ENCODE measurements at places on chromosomes 4 and X.
A peak's percentile ranks its signal among the peaks of the same experiment; 100 is the strongest.

- DNase-seq = no peak
Measured at GRCh38 chr4:86452422-86452891, 92.6 kb upstream of the MAPK10 start.

DNA sequence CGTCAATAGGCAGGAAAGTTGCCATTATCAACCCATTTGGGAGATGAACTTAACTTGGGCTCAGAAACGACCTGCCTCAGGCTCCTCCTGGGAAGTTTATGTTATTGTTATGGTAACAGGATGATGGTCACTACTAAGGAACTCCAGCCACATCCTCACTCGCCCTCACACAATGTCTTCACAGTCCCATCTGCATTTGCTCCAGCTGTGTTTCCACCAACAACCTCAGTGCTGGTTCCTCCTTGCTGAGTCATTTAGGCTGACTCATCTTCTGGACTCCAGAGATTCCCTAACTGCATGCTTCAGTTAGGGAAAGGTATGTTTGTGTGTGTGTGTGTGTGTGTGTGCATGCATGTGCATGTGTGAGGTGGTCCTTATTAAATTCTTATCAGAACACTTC is 293.4 kb upstream of the BOD1L1 start:
- DNase-seq = peak; percentile 100

- no peak for DNase-seq
Measured at GRCh38 chr4:183469285-183469684, 24.8 kb downstream of the CDKN2AIP start.

DNA sequence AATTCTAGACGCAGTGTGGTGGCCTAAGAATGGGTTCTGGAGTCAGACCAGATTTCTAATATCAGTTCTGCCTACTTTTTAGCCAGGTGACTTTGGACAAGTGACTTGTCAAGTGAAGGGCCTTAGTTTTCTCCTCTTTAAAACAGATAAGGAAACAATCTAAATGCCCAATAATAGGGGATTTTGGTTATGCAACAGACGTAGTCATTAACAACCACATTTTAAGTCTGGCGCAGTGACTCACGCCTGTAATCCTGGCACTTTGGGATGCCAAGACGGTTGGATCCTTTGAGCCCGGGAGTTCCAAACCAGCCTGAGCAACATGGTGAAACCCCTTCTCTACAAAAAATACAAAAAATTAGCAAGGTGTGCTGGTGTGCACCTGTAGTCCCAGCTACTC is 2.1 kb upstream of the ZMYM3 start:
- DNase-seq = no peak

GRCh38 chr4:53688186-53688790 is 97.0 kb upstream of the LNX1 start:
- peak; percentile 99 for DNase-seq

DNA sequence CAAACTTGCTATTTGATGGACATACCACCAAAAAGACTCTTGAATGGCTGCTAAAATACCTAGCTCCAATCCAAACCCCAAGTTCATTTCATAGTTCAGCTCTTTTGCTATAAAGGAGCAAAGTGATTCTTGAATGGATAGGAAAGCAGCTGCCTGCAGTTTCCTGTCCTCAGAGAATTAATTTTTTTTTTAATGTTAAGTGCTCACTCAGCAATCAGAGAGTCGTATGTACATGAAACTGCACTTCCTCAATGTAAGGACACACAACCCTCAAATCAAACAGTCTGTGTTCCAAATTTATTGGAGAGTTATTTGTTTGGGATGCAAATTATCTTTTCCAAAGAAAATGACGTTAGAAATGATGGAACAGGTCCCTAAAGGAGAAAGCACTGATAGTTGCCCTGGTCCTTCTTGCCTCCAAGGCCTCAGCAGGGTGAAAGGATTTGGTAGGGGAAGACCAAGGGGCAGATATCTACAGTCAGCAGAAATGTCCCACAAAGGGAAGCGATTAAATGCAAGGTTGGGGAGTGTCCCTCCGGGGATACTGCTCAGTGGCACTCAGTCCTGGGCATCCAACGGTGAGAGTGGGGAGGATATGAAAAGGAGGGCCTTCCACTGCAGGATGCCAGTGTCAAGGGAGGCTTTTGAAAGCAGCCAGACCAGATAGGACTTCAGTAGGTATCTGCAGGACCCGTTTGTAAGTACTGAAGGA is 67.2 kb upstream of the RASGEF1B start:
- DNase-seq = no peak

DNA sequence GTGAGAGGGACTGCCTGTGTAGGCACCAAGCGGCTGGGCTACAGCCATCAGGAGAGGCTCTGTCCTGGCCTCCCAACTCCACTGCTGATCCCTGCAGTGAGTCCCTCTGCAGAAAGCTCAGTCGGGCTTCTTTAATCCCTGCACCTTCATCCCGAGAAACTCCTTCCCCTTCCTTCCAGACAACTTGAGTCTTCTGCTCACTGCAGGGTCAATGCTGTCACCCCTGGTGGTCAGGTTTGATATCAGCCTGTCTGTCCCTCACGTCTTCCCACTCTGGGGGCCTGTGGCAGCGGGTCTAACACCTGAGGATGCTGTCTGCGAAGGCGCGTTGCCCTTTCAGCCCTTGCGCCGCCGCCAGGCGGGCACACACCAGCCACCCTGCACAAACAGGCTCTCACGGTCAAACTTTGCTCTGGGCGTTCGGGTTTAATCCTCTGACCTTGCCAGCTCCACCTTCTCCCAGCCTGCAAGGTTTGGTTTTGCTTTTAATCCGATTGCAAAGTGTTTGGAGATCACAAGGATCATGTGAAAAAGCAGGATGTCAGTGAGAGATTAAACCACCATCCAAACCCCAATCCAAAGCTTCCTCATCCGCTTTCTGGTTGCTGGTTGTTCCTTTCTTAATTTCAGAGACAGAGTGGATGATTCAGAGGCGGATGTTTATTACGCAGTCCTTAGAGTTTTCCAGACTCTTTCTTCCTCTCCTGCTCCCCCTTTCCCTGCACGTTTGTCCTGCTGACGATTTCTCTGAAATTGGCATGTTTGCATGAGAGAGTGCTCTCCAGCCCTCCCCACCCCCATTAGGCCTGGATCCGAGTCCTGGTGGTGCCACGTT is 74.8 kb upstream of the SLC34A2 start:
- DNase-seq = no peak

GRCh38 chr4:24914460-24914859 is 1.6 kb upstream of the CCDC149 start:
- DNase-seq = no peak

GRCh38 chr4:177778623-177779022 is 336.4 kb upstream of the AGA start:
- no peak for DNase-seq

GRCh38 chr4:2071252-2071911 is 12.3 kb downstream of the NAT8L start:
- no peak for DNase-seq

- DNase-seq = no peak
Measured at GRCh38 chr4:169253113-169253671, 17.6 kb downstream of the SH3RF1 start.
